ENCODE measurements at places on chromosomes 16 and 17.

GRCh38 chr16:69564845-69565670 is 708 bp upstream of the NFAT5 start:
- DNase-seq: no peak

- DNase-seq: no peak
Observed at GRCh38 chr16:14292051-14292825, 221.1 kb downstream of the MRTFB start.

DNA sequence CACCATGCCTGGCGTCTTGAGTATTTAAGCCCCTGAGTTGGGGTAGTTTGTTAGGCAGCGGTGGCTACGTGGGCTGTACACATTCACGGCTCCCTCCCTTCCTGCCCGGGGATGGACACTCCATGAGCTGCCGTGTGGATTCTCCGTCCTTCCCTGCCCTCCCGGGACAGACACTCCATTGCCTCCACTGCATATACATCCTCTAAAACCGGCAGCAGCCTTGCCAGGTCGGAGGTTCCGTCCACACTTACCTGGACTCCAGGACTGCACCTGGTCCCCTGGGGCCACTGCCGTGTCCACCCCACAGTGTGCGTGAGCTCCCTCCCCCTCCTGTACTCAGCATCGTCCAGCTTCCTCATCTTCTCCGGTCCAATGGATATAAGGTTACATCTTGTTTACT is 3.5 kb upstream of the SPATA2L start:
- no peak for DNase-seq

- no peak for DNase-seq
Observed at GRCh38 chr17:42266918-42267766, 9.0 kb downstream of the STAT5B start.

GRCh38 chr16:14965328-14965727 is 9.5 kb upstream of the PDXDC1 start:
- DNase-seq: no peak

- DNase-seq: no peak
Observed at GRCh38 chr16:19771796-19772195, 53.7 kb downstream of the IQCK start.

DNA sequence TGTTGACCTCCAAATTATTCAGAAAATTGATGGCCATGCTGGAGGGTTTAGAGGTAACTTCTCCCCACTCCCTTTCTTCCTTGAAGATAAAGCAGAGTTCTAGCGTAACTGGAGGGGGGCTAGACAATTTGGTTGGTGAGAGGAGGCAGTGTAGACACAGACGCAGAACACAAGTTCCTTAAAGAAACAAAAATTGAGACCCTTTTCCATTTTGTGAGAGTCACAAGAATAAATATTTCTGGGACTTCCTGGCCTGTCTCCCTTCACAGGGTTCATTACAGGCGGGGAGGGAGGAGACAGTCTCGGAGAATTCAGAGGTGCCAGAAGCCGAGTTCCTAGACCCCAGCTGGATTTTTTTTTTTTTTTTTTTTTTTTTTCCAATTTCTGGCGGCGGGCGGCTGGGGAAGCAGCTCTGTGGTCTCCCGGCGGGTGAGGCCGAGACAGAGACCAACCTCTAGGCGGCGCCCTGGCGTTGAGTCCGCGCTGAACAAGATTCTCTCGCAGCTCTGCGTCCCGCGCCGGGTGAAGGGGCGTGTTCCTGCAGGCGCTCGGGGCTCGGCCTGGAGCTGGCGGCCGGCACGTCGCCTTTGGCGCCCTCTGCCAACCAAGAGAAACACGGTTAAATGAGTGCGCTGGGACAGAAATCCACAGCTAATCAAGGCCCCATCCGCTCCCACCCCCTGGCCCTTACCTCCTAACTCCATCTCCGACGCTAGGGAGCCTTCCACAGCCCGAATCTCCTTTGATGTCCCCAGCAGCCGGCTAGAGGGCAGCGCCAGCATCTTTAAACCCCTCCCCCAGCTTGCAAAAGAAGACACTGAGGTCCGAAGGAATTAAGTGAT is 10.2 kb upstream of the HOXB9 start:
- DNase-seq: peak; percentile 84

GRCh38 chr16:22694887-22695382 is 119.0 kb upstream of the HS3ST2 start:
- no peak for DNase-seq

DNA sequence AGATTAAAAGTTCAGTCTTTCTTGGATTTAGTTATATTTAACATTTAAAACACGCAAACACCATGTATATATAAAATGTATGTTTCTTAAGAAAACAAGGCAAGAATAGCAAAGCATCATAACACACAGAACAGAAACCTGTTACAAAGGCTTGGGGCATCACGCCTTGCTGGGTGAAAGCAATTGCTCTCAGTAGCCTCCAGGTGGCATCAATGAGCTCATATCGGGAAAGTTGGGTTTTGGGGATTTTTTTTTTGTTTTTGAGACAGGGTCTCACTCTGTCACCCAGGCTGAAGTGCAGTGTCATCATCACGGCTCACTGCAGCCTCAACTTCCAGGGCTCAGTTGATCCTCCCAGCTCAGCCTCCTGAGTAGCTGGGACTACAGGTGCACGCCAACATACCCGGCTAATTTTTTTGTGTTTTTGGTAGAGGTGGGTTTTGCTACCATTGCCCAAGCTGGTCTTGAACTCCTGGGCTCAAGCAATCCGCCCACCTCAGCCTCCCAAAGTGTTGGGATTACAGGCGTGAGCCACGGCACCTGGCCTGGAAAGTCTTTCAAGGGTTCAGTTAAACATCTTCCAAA is 56.9 kb downstream of the CYB5D2 start:
- DNase-seq: peak; percentile 39

DNA sequence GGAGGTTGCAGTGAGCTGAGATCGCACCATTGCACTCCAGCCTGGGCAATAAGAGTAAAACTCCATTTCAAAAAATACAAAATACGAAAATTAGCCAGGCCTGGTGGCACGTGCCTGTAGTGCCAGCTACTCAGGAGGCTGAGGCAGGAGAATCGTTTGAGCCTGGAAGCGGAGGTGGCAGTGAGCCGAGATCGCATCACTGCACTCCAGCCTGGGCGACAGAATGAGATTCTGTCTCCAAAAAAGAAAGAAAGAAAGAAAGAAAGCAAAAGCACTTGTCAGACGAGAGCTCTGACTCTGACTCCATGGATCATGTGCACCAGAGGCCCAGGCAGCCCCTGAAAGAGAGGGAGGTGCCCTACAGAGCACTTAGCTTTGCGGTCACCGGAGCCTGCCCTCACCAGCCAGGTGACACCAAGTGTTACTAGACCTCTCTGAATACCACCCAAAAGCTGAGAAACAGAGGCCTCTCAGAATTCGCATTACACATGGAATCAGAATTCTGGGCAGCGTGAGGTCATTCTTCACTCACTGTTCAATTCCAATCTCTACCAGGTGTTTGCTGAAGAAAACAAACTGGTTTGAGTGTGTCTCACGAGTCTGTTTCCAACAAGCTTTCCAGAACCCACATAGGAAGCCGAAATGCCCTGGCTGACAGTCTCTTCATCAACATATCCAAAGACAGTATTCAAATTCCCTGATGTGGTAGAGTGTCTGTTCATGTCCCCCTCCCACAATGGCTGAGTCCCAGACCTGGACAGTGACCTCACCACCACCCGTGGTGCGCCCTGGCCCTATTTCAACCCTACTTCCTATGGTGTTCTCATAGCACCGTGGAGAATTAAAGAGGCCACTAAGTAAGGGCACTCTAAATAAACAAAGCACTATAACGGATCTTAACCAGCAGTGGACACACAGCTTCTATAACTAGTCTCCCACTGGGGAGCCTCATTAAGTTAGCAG is 1.5 kb downstream of the FLCN start:
- DNase-seq: peak; percentile 65

DNA sequence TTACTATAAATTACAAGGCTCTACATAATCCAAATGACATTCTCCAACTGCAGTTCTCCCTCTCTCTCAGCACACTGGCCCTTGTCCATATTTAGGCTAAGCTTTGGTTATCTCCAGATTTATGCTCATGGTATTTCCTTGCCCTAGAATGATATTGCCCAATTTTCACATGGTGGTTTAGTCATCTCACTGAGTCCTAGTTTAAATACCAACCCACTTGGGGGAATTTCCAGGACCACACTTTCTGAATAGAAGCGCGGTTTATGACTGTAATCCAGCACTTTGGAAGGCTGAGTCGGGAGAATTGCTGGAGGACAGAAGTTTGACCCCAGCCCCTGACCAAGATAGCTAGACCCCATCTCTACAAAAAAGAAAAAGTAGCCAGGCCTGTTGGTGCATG is 280.1 kb upstream of the MON1B start:
- DNase-seq: peak; percentile 33

DNA sequence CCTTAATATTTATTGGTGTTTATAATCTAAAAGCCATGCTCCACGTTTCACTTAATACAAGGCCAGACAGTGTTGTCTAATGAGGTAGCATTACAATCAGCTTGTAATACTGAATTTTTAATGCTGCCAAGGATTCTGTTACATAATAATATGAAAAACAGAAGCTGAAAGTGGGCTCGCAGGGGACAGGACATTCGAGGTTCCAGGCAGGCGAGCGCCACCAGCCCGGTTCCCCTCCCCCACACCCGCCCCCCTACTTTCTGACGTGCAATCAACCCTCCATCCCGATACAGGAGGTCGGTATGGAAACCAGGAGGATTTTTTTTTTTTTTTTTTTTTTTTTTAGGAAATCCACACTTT is 6.2 kb upstream of the ZFHX3 start:
- no peak for DNase-seq

GRCh38 chr16:8962393-8963009 is 1.2 kb downstream of the USP7 start:
- DNase-seq: peak; percentile 8

GRCh38 chr16:46691726-46692125 is 2.3 kb downstream of the ORC6 start:
- no peak for DNase-seq

DNA sequence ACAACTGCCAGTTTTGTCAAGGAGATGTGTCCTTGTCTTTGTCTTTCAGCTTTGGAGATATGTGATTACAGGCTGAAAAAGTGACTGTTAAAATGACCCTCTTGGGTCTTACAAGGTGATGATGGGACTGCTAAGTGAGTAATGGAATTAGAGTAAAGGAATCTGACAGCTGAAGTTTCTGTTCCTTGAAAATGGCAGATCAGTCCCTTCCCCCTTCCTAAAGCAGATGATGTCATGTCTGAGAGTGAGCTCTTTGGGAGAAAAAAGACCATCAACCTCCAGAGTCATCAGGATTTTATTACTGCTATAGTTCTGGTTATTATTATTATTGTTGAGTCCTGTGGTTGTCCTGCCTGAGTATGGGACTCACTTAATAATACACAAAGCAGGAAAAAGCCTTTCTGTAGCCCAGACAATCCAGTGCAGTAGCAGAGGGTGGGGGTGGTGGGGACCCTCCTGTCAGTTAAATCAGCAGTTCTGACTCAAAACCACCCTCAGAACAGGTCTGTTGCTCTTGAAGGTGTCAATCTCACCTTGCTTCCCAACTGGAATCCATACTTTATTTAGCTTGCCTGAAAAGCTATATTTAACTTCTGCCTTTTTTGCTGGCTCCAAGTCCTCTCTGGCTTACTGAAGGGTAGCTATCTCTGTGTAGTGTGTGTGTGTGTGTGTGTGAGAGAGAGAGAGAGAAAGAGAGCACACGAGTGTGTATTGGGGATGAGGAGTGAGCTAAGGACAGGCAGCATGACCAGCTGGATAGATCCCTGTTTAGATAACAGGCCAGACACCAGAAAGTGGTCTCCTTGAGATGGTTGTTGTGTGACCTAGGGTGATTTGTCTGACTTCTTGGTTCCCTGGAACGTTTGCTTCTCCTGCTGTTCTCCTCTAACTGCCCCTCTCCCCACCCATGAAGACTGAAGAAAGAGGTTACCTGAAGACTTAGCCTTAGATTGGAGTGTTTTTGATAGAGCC is 4.9 kb downstream of the HROB start:
- no peak for DNase-seq

- no peak for DNase-seq
Observed at GRCh38 chr17:51842763-51843162, 315.8 kb downstream of the CA10 start.

DNA sequence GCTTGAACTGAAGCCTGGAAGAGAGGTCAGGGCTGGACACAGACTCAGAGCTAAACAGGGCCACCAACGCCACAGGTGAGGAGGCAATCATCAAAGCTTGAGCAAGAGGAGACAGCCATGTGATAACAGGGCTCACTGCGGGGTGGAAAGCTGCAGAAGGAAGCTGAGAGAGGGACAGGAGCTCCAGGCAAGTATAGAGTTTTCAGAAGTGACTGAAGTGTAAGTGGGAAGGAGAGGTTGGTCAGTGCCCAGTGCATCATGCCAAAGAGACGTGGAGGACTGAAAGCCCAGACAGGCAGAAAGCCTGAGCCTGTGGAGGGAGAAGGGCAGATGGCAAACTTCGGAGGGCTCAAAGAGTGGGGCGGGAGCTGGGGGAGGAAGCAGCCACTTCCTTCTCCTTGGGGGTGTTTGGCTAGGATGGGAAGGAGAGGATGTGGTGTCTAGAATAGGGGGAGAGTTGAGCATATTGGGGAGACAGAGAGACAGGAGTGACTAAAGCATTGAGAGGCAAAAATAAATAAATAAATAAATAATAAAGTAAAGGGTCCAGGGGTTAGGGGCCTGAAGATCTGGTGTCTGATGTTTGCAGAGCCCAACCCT is 2.6 kb downstream of the KIFC3 start:
- no peak for DNase-seq

- DNase-seq: peak; percentile 68
Observed at GRCh38 chr16:14309906-14310305, 238.8 kb downstream of the MRTFB start.

DNA sequence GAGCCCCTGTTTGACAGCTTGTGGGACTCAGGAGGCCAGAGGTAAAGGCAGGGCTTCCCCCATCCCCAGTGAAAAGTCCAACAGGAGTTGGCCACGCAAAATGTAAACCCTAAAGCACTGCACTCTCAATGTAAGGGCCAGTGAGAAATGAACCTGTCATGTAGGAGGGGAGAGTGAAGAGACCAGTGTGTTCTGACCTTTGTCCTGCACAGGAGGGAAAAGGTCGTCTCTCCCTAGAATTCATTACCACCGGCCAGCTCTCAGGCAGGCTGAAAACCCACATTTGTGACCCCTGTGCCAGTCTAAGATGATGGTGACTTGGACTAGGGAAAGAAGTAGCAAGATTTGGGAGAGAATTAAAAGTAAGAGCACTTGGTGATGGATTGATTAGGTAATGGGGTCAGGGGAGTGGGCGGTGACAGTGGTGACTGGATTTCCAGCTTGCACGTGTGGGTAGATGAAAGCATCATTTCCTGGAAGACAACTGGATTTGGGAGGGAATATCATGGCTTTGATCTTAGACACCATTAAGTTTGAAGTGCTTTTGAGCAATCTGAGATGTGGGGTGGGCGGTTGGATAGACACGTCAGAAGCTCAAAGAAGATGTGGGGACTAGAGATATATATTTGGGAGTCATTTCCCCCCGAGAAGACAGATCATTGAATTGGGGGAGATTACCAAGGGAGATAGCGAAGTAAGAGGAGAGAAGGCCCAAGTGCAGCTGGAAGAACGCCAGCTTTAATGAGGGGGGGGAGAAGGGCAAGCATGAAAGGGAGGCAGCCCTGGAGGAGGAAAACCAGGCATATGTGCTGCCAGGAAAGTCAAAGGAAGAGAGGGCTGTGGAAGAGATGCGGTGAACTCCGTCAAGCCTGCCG is 119.5 kb downstream of the NTN1 start:
- DNase-seq: no peak
